ENCODE measurements at places on chromosomes 13 and 19.
A peak's percentile ranks its signal among the peaks of the same experiment; 100 is the strongest.

GRCh38 chr13:75581874-75582640 is 32.5 kb downstream of the UCHL3 start:
- DNase-seq: no peak

DNA sequence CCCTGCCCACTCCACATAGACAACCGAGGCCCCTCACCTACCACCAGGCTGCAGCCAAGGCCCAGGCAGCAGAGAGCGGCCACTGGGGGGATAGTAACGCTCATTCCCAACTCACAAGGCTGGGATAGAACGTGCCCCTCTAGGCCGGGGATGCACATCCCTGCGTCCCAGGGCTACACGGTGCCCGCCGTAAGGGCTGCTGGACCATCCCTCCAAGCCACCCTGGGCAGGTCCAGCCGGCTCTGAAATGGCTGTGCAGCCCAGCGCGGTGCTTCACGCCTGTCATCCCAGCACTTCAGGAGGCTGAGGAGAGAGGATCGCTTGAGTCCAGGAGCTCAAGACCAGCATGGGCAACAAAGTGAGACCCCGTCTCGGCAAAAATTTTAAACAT is 3.2 kb downstream of the REXO1 start:
- DNase-seq: no peak

DNA sequence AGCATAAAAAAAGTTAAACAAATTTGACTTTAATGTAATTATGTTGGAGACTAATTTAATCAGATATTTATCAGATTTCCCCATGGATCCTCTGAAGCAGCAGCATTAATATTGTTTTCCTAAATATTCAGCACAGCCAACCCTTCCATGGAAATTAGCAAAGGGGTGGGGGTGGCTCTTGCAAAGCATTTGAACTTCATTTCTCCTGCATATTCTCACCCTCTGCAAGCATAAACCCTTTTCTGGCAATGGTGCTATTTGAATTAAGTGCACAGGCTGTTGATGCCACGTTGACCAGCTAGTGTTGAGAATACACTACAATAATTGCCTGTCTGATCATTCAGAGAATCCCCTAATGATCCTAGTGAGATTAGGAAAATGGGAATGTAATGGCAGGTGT is 488.1 kb upstream of the KLF12 start:
- DNase-seq: no peak

DNA sequence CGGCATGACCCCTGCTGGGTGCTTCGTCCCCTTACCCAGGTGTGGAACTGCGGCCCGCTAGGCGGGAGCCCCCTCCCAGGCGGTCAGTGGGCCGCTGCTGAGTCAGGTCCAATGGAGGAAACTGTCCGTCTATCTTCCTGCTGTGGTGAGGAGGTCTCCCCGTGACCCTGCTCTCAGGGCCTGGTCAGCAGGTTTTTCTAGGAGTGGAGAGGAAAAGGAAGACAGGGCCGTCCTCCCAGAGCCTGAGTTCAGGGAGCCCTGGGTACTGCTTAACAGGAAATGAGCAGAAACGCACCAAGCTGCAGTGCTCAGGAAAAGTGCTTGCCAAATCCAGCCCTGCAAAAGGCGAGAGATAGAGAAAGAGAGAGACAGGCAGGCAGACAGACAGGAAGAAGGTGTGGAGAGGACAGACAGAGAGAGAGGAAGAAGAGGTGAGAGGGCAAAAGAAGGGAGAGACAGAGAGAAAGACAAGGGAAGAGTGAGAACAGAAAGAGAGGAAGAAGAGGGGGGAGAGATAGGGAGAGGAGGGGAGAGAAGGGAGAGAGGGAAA is 10.3 kb downstream of the SH3GL1 start:
- DNase-seq: no peak

DNA sequence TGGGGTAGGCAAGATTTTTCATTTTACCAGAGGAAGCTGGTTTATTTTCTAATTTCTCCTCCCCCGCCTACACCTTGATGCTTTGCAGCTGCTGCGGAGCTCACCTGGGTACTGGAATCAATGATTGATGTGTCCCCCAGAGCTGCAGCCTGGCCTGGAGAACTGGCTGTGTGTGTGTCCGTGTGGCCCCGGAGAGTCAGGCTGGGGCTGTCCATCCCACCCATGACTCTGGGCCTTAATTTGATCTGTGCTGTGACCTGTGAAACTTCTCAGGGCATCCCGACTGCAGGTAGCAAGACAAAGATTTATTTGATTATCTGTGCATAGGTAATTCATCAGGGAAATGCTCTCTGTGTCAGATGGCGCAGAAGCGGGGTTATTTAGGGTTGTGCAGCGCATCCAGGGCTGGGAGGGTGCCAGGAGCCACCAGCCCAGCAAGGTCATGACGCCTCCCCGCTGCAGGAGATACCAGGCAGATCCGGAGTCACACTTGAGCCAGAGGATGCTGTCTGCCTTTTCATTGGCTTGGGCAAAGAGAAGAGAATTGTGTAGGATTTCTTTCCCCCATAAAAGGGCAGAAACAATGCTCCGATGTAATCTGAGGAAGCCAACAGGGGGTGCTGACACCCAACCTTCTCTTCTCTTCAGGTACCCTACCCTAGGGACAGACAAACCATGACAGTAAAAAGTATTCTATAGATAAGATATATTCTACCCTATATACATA is 346.6 kb downstream of the TSHZ3 start:
- no peak for DNase-seq

DNA sequence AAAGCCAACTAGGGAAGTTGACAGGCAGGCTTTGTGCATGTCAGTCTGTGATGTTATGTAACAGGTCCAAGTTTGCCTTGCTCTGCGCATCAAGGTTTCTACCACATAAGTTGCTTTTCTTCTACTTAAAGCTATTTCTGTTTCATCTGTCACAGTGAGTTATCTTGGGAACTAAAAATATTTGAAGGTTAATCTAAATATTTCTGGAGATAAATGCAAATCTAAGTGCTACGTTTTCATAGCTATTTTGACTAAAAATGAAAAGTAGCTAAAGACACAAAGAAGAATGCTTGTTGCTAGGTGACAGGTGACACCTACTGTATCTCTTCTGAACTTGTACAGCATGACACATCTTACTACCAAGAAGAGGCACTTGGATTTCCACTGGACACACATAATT is 135.6 kb downstream of the KLF12 start:
- peak; percentile 34 for DNase-seq

GRCh38 chr13:69585656-69586055 is 522.0 kb upstream of the ATXN8OS start:
- no peak for DNase-seq

- no peak for DNase-seq
Measured at GRCh38 chr13:39781381-39781780, 125.9 kb downstream of the COG6 start.

GRCh38 chr13:41132512-41133152 is at the start of gene KBTBD6:
TSS of gene KBTBD6 (minus strand) at chr13:41132802. CDS start at chr13:41132511, 291 bp downstream.
- DNase-seq: peak; percentile 87

GRCh38 chr13:110413676-110414040 is 106.6 kb downstream of the COL4A2 start:
- no peak for DNase-seq
